ENCODE measurements at places on chromosomes 7 and 10.
A peak's percentile ranks its signal among the peaks of the same experiment; 100 is the strongest.

DNA sequence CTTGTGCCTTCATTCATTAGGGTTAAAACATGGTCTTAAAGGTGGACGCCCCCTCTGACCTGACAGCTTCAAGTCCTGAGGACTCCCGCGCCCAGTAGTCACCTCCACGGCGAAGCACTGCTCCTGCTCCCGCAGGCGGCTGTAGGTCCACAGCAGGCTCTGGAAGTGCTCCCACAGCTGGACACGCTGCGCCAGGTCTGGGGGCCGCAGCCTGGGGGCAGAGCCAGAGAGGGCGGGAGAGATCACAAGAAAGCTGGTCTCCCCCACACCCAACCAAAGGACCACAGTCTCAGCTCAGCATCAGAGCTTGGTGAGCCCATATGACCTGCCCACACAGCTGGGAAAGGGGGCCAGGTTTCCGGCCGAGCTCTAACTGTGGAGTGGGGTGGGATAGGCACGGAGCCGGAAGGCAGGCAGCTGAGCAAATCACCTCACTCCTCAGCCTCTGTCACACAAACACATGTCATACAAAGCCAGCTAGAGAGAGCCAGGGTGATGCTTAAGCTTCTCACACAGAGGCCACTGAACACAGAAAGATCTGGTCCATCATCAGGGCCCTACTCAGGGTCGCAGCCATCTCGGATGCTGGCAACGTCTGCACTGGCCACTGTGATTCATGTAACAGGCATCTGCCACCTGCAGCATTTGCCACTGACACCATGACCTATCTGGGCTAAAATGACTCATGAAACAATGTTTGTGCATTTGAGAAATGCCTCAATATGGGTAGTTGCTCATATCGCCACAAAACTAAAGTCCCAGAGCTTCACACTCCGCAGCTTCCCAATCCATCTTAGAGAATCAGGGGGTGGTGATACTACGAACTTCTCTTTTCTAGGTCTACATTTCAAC lies 12.6 kb downstream of the HPS1 start:
- no peak for DNase-seq

- DNase-seq = no peak
Measured at GRCh38 chr7:74502216-74502891, 48.6 kb downstream of the GTF2IRD1 start.

DNA sequence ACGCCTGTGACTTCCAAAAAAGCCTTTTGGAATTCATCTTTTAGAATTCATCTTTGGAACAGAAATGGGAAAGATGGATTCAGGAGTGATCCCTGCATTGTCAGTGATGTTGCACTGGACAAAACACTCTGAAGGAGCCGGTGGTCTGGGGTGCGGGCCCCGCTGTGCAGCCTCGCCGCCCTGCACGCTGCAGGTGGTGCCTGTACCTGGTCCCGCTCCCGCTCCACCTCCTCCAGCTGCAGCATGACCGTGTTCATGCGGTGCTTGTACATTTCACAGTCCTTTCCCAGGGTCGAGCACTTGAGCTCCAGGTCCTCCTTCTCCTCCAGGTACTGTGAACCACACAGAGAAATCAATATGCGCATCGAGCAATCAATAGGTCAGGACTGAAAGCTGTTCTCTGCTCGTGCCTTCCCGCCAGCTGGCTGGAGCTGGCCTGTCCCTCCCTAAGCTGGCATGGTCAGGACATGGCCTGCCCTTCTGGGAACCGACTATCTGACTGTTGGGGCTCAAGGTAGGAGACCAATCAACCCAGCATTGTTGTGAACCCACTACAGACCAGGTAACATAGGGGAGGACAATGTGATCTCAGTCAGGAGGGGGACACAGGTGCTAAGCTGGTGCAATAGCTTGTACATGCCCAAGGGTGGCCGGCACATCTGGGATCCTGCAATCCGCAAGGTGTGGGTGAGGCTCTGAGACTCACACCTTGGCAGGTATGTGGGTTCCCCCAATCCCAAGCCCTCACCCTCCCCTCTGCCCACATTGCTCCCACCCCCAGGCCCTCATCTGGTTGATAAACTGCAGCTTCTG lies 93.8 kb upstream of the GNA12 start:
- no peak for DNase-seq

- DNase-seq = no peak
Measured at GRCh38 chr10:132774902-132775863, 10.8 kb downstream of the NKX6-2 start.

- DNase-seq = no peak
Measured at GRCh38 chr10:118753331-118754228, 1.2 kb downstream of the CACUL1 start.

DNA sequence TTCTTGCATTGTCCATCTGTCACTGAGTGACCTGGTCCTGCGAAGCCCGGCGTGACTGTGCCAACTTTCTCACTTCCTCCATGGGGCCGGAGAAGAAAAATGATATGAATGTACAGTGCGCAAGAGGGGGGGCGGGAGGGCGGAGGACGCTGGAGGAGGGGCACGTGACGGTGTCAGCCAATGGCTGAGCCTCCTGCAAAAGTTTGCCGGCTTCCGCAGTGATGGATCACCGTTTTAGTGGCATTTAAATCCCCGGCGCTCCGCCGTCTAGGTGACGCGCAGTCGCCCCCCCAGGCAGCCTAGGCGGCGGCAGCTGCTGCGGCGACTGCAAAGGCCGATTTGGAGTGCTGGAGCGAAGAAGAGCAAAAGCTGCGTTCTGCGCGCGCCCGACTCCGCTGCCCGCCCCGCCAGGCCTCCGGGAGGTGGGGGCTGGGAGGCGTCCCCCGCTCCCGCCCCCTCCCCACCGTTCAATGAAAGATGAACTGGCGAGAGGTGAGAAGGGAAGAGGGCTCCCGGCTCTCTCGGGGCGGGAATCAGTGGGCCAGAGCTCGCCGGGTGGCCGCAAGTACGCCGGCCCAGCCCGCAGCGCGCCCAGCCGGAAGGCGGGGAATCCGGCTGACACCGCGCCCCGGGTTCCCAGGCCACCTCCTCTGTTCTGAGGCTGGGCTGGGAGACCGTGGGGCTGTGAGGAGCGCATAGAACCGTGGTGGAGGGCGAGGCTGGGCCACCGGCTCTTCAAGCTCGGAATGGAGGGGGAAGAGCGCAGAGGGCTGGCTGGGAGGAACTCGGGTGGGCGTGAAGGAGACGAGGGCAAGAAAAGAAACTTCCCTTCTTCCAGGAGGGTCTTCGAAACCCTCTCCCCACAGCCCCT lies at the start of gene HOXA1:
TSS of gene HOXA1 (minus strand) at position 104 of the 871 bp plus-strand sequence. CDS start at position 16, 88 bp downstream.
- DNase-seq = peak; percentile 30

DNA sequence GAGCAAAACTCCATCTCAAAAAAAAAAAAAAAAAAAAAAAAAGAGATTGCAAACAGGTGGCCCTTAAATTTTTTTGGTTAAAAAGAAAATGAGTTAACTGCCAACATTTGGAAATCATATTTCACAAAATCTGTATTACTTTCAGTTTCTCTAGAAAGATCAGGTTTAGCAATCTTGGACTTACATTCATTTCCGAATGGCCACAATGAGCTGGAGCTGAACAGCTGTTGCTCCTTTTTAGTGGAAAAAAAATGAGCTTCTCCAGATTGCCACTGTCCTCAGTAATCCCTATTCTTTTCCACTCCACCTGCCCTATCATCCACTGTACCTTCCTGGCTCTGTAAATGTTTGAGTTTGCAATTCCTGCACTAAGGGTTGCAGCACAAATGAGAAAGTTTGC lies 43.6 kb downstream of the RAB11FIP2 start:
- DNase-seq = no peak

- no peak for DNase-seq
Measured at GRCh38 chr10:71285986-71286385, 33.1 kb upstream of the SLC29A3 start.

- DNase-seq = no peak
Measured at GRCh38 chr10:7892146-7892545, 73.8 kb downstream of the TAF3 start.

DNA sequence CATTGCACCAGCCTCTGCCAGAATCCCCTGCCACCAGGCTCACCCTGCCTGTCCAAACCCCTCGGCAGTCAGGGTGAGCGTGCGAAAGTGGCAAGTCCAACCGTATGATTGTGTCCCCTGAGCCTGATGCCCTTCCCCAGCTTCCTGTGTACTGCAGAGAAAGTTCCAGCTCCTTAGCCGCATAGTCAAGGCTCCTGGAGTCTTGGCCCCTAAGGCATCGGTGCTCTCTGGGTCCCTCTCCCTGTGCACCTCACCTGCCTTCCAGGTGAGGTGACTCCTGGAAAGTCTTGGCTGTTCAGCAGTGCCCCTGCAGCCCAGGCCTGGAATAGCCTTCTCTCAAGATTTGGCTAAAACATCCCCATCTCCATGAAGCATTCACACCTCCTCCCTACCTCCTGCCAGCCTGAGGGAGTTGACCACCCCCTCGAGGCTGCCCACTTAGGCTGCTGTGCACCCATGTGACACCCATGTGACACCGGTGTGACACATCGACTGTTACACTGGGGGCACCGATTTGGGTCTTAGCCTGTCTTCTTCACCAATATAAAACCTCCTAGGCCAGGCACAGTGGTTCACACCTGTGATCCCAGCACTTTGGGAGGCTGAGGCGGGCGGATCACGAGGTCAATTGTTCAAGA lies 56.1 kb upstream of the ELN start:
- DNase-seq = no peak

- no peak for DNase-seq
Measured at GRCh38 chr7:12821746-12822145, 134.3 kb downstream of the ARL4A start.

GRCh38 chr7:99997545-99998137 lies 17.8 kb upstream of the ZKSCAN1 start:
- DNase-seq = peak; percentile 39

DNA sequence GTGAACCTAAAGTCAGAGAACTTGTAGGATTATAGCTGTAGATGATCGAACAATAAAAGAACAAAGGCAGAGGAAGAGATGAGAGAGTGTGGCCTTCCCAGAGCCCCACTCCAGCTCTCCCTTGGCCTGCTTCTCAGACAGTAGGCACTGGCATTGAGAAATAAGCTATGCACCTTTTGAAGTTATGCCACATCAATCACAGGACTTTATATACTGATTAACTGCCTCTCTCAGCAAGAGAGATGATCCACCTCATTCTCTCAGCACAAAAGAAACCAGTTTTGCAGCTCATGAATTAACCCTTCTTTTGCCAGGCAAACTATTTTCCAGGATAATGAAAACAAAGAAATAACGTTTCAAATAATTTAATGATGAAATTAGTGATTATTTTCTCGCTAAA lies 22.0 kb upstream of the CTTNBP2 start:
- DNase-seq = no peak

- no peak for DNase-seq
Measured at GRCh38 chr10:8369666-8370065, 315.2 kb downstream of the GATA3 start.

GRCh38 chr10:51599647-51600046 lies 99.7 kb downstream of the CSTF2T start:
- DNase-seq = no peak

DNA sequence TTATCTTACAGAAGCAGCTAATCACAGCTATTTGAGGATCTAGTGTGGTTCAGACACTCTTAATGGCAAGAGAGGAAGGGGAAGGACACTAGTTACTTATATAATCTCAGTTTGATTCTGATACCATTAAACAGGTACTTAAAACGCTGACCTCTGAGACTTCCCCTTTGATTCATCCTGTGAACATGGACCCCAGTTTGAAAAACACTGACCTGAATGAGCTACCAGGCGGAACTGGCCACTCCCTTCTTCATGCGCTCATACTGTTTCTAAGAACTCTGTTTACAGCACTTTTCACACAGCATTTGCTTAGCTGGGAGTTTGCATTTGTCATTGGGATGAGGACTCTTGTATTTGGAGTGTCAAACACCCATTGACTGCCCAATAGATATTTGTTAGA lies 45.7 kb downstream of the BEND7 start:
- DNase-seq = no peak

DNA sequence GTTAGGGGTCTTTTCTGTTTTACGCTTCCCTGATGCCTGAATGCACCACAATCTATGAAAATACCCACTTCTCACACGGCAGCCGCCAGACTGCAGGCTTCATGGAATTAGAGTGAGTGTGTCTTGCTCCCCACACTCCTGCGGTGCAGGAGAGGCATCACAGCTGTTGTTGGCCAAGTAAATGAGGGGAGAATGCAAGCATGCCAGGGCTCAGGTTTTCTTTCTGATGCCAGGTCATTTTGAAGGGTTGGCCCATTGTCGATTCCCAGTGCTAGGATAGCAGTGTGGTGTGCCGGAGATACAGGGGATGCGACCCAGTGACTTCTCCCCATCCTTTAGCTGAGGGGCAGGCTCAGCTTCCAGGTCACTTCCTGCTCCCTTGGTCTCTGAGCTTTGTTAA lies 16.3 kb downstream of the CXCL12 start:
- no peak for DNase-seq

Measured in stimulated activated CD4-positive, alpha-beta T cell treated with anti-CD3 and anti-CD28 coated beads, Interleukin-1b, Interleukin-23, amount 100 ng/mL, for 1 hour (primary cell).